ENCODE measurements at places on chromosomes 2 and 18. TPM values are rescaled to one million over a fixed set of nuclear protein-coding genes. Genes with fewer than 3 reads are reported as not detected.
A peak's percentile ranks its signal among the peaks of the same experiment; 100 is the strongest.

The MAP4K3 gene
- total RNA-seq: 30.2 TPM

GRCh38 chr2:112304298-112304941 lies 29.0 kb downstream of the ZC3H6 start:
- H3K36me3 ChIP-seq: peaks cover 24% of the 10 kb centered on the region
- no peak overlapping the region for H3K4me3 ChIP-seq
- no peak overlapping the region for H3K27ac ChIP-seq
- H3K4me1 ChIP-seq: no peaks in the 10 kb centered on the region
- no peak for DNase-seq

GRCh38 chr2:23624378-23624777 lies 239.4 kb downstream of the KLHL29 start:
- H3K36me3 ChIP-seq: peaks cover 4% of the 10 kb centered on the region
- no peak overlapping the region for H3K27ac ChIP-seq
- DNase-seq: peak; percentile 27
- no peak overlapping the region for H3K4me3 ChIP-seq

DNA sequence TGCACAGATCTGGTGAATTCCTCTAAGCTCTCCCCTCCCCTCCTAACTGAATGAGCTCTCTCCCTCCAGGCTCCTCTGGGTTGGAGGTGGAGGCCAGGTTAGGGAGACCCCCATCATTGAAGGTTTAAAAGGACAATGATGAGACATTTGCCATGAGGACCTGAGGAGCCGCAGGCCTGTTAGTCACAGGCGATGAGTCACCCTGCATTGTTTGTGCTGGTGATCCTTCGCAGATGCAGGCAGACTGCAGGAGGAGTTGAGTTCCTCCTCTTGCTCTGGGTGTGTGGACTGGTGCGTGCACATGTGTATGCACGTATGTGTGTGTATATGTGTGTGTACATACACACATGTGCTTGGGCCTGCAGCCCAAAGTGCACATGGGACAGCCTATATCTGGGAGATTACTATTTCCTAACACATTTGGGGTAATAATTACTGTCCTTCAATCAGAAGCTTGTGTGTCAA lies 42.0 kb downstream of the MCFD2 start:
- no peak overlapping the region for H3K27ac ChIP-seq
- H3K4me1 ChIP-seq: peaks cover 9% of the 10 kb centered on the region
- no peak overlapping the region for H3K4me3 ChIP-seq
- peak; percentile 94 for DNase-seq
- H3K36me3 ChIP-seq: peaks cover 7% of the 10 kb centered on the region

- no peak overlapping the region for H3K4me3 ChIP-seq
- H3K36me3 ChIP-seq: no peaks in the 10 kb centered on the region
- H3K27ac ChIP-seq: peak overlapping the region; percentile 25
- H3K27me3 ChIP-seq: peaks cover 13% of the 10 kb centered on the region
- peaks cover 43% of the 10 kb centered on the region for H3K4me1 ChIP-seq
These were observed 25.5 kb upstream of the YWHAQ start for GRCh38 chr2:9656270-9656766.

- H3K36me3 ChIP-seq: no peaks in the 10 kb centered on the region
- H3K4me3 ChIP-seq: no peak overlapping the region
- DNase-seq: no peak
- H3K4me1 ChIP-seq: no peaks in the 10 kb centered on the region
- H3K27ac ChIP-seq: no peak overlapping the region
These were observed 64.1 kb upstream of the RAB6C start for GRCh38 chr2:129915303-129915840.

DNA sequence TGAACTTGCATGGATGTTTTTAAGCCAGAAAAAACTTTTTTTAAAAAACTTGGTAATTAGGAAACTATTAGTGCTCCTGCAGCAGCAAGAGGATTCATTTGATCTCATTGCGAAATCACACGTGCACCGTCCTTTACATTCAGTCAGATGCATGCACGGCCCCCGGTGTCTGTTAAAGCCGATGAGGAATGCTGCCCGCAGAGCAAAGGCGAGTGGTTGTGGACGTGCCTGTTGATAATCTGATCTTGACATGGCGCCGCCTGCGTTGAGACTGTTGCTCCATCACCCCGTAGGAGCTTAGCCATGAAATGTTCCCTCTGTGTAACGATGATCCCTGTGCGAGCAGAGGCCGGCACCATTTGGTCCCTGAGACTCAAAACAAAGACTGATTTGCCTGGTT lies 300.0 kb downstream of the GBX2 start:
- H3K36me3 ChIP-seq: no peaks in the 10 kb centered on the region
- no peak for DNase-seq
- no peak overlapping the region for H3K27ac ChIP-seq
- no peak overlapping the region for H3K4me3 ChIP-seq
- no peaks in the 10 kb centered on the region for H3K4me1 ChIP-seq

The MROH2A gene
- not detected for total RNA-seq

The PLGLB1 gene
- total RNA-seq: 0.74 TPM

GRCh38 chr2:13015532-13016320 lies 299.0 kb downstream of the TRIB2 start:
- no peak overlapping the region for H3K27ac ChIP-seq
- no peaks in the 10 kb centered on the region for H3K36me3 ChIP-seq
- no peak overlapping the region for H3K4me3 ChIP-seq
- no peaks in the 10 kb centered on the region for H3K27me3 ChIP-seq

GRCh38 chr2:60899230-60899891 lies 18.0 kb downstream of the REL start:
- peaks cover 6% of the 10 kb centered on the region for H3K4me1 ChIP-seq
- no peak for DNase-seq
- H3K27me3 ChIP-seq: no peaks in the 10 kb centered on the region
- H3K27ac ChIP-seq: no peak overlapping the region
- H3K36me3 ChIP-seq: peaks cover 95% of the 10 kb centered on the region

- no peaks in the 10 kb centered on the region for H3K36me3 ChIP-seq
- H3K27me3 ChIP-seq: no peaks in the 10 kb centered on the region
- H3K4me1 ChIP-seq: peaks cover 16% of the 10 kb centered on the region
- no peak overlapping the region for H3K4me3 ChIP-seq
- H3K27ac ChIP-seq: no peak overlapping the region
These were observed 3.9 kb downstream of the MAPRE2 start for GRCh38 chr18:35045121-35045520.

The FBLN7 gene
- total RNA-seq: 0.07 TPM

DNA sequence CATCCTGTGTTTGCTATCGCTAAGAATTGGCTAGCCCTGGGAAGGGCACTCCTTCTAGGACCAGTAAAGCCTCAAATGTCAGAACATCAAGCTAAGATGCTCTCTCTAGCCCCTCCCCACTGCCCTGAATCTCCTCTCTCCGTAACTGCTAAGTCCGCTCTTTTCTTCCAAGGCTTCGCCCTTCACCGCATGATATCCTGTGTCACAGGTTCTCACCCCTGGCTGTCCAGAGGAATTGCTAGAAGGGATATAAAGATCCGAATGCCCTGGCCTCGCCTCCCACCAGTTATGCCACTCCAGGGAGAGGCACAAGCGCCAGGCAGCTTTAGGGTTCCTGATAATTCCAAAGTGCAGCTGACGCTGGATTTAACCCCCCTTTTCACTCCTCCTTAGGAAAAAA lies 17.1 kb upstream of the GPR45 start:
- H3K36me3 ChIP-seq: no peaks in the 10 kb centered on the region
- H3K4me3 ChIP-seq: no peak overlapping the region
- no peak for DNase-seq
- H3K27ac ChIP-seq: no peak overlapping the region
- peaks cover 62% of the 10 kb centered on the region for H3K27me3 ChIP-seq

The CNGA3 gene
- total RNA-seq: not detected

The RTKN gene
- total RNA-seq: 63.0 TPM

DNA sequence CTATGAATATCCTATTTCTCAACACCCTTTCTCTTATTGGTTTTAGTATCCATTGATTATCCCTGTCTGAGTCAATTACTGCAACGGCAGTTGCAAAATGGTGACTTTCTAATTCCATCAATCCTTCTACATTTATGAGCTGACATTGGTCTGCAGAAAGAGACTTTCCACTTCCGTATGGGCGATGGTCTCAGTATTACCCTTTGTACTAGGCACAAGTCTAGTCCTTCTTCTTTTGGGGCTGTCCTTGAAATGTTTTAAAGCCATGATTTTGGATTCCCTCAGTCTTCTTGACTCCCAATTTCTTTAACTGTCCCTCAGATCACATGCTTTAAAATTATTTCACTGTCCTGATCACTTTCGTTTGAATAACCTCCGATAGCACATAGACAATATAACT lies 32.7 kb upstream of the SOCS6 start:
- no peaks in the 10 kb centered on the region for H3K4me1 ChIP-seq
- DNase-seq: no peak
- peaks cover 9% of the 10 kb centered on the region for H3K27me3 ChIP-seq

GRCh38 chr2:96145036-96145847 lies at the start of gene DUSP2:
Gene DUSP2, minus strand, starts transcription at chr2:96145440. Its CDS starts 86 bp downstream, at chr2:96145354.
- H3K4me3 ChIP-seq: peak within 1 kb of the TSS; percentile 78
- no peaks in the 10 kb centered on the region for H3K27me3 ChIP-seq

- DNase-seq: peak; percentile 11
- no peaks in the 10 kb centered on the region for H3K36me3 ChIP-seq
- no peaks in the 10 kb centered on the region for H3K27me3 ChIP-seq
- no peak overlapping the region for H3K27ac ChIP-seq
- peaks cover 39% of the 10 kb centered on the region for H3K4me1 ChIP-seq
These were observed 205.8 kb upstream of the SMAD2 start for GRCh38 chr18:48136051-48136826.

The PRKAG3 gene
- not detected for total RNA-seq

DNA sequence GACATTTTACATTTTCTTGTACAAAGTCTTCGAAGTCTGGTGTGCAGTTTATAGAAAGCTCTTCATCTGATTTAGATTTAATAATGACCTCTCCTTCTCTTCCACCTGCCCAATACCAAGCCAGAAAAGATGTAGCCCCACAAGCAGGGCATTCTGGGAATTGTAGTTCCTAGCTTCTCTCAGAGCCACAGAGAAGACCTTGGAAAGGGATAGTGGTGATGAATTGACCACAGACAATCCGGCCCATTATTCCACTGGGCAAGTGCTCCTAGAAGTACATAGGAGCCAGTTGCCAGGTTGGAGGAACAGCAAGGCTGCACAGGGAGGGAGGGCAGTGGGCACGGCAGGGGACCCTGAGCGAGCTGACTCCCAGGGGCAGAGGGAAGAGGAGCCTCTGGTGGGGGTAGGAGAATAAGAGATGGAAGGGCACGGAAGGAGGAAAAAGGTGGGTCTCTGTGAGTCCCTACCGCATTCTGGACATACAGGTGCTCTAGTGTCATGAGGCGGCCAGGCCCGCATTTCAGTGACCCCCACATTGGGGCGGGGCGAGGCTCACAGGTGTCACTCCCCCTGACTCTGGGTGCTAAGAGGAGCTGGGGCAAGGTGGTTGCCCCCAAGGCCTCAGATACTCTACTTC lies 152.5 kb upstream of the HAAO start:
- no peaks in the 10 kb centered on the region for H3K27me3 ChIP-seq
- no peak overlapping the region for H3K27ac ChIP-seq
- DNase-seq: no peak
- peaks cover 10% of the 10 kb centered on the region for H3K4me1 ChIP-seq

The SP140 gene
- not detected for total RNA-seq

The NEU4 gene
- not detected for total RNA-seq

DNA sequence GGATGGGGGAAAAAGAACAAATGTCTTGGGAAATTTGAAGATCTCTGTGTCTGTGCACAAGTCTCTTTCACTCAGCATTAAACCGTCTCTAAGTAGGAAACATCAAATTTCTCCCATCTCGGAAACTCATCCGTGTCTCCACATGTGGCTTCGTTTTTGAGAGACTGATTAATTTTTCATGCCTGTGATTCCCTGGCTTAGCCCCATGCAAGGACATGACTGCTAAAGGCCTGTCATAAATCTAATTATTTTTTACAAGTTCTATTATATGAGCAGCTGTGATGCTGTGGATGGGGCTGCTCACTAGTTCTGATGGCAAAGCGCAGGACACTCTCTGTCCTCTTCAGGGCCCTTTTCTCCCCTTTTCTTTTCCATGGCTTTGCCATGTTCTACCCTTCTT lies 129.1 kb downstream of the RGPD3 start:
- H3K4me1 ChIP-seq: no peaks in the 10 kb centered on the region
- no peak overlapping the region for H3K27ac ChIP-seq
- no peaks in the 10 kb centered on the region for H3K27me3 ChIP-seq
- no peaks in the 10 kb centered on the region for H3K36me3 ChIP-seq

The NDC80 gene
- 29.6 TPM for total RNA-seq

The UGT1A8 gene
- total RNA-seq: not detected

DNA sequence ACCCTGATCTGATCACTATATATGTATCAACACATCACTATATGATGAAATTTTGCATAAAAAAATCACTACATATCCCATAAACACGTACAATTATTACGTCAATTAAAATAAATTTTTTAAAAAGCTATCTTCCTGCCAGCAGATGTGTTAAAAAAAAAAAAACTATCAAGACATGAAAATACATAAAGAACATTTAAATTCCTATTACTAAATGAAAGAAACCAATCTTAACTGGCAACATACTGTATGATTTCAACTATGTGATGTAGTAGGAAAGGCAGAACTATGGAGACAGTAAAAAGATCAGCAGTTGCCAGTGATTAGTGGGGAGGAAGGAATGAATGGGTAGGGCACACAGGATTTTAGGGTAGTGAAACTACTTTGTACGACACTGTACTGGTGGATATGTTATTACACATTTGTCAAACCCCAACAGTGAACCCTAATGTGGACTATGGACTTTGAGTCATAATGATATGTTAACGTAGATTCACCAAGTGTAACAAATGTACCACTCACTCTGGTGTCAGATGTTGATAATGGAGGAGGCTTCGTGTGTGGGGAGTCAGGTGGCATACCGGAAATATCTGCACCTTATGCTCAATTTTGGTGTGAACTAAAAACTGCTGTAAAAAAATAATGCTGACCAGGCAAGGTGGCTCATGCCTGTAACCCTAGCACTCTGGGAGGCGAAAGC lies 27.4 kb downstream of the USP34 start:
- H3K27me3 ChIP-seq: no peaks in the 10 kb centered on the region
- peaks cover 25% of the 10 kb centered on the region for H3K4me1 ChIP-seq
- H3K36me3 ChIP-seq: peaks cover 18% of the 10 kb centered on the region

GRCh38 chr18:63889626-63890025 lies 2.1 kb downstream of the SERPINB2 start:
- H3K4me3 ChIP-seq: no peak overlapping the region
- DNase-seq: no peak
- H3K4me1 ChIP-seq: peaks cover 6% of the 10 kb centered on the region
- H3K27ac ChIP-seq: no peak overlapping the region
- no peaks in the 10 kb centered on the region for H3K27me3 ChIP-seq

DNA sequence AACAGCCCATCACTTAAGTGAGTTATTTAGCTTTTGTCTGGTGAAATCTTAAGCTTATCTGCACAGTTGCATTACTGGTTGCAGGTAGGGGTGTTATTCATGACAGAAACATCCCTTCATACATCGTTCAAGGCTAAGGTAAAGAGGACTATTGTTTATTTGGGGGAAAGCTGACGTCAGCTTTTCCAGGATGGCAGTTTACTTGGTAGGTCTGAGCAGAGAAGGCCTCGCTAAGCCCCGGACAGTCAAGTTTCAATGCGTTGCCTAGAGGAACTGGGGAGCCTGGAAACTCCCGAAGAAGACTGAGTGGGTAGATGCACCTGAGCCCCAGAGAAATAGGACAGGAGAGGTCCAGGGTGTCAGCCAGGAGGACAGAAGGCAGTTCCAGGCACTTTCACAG lies 2.2 kb downstream of the RNU4ATAC start:
- no peak for DNase-seq
- H3K27ac ChIP-seq: peak overlapping the region; percentile 54
- peaks cover 33% of the 10 kb centered on the region for H3K36me3 ChIP-seq
- H3K4me1 ChIP-seq: peaks cover 23% of the 10 kb centered on the region

- H3K27ac ChIP-seq: no peak overlapping the region
- no peak overlapping the region for H3K4me3 ChIP-seq
- H3K36me3 ChIP-seq: peaks cover 35% of the 10 kb centered on the region
- DNase-seq: no peak
- H3K4me1 ChIP-seq: no peaks in the 10 kb centered on the region
- no peaks in the 10 kb centered on the region for H3K27me3 ChIP-seq
These were observed 130.1 kb upstream of the DAPL1 start for GRCh38 chr2:158664987-158665386.

Measured in MCF 10A (cell line).